Activated naive CD8-positive, alpha-beta T cell treated with anti-CD3 and anti-CD28 coated beads for 36 hours (primary cell): ENCODE measurements at places on chromosomes 11 and 22.

DNA sequence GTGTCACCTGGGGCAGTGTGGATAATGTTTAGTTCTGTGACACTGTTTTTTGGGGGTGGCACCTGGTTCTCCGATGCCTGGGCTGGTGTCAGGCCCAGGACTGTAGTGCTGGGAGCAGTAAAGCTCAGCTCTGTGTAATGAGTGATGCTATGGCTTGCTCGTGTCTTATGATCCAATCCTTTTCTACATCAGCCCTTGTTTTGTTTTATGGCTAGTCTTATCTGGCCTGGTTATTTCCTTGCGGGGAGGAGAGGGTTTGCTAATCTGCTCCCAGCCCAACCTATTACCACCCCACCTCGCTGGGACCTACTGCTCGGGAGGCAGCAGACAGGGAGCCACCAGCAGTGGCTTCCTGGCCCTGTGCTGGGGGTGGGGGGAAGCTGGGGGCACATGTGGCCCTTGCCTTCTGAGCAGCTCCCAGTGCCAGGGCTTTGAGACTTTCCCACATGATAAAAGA, 35.0 kb upstream of the TPBGL start:
- no peak for DNase-seq

DNA sequence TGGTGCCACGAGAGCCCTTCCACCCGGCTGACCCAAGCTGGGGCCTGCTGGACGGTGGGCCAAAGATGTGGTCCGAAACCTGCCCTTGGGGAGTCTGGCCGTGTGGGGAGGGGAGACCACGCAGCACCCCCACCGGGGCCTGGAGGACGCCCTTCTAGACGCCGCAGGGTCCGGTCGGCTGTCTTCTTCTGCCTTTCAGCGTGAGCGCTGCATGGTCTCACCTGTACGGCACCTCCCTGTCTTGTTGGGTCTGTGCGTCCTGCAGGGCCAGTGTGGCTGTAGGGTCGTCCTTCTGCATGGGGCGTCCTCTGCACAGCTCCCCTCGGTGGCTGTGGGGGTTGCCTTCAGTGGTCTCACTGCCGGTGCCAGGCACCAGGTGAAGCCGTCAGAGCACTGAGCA, 2.8 kb downstream of the BRSK2 start:
- no peak for DNase-seq

DNA sequence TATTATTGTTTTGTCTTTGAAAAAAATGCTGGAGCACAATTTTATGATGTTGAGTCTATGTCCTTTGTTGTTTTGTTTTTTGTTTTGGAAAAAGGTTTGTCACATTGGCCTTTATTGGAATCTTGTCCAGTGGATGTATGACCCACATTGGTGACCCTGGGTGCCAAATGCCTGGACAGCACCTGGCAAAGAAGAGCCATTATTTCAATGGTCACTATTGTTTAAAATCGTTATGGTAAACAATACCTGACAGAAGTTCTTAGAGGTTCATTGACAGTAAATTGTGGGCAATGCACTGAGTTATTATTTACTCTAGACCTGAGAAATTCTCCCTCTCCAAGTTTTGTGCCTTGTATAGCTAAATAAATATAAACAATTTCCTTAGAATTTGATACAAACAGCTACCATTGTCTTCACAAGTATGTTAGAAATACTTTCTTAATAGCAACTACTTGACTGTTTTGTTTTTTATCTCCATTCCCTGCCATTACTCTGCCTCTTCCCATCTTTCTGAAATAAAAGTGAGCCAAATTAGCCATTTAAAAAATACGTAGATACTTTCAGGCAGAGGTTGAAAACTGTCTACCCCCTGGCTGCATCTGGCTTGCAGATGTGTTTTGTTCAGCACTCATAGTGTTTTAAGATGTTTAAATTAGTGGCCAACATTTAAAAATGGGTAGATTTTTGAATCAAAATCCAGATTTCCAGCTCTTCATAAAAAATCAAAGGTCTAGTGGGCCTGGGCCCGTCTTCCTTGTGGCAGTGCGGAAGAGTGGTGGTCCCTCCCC, 39.9 kb downstream of the BMAL1 start:
- no peak for DNase-seq

- DNase-seq: no peak
Observed at GRCh38 chr11:33646629-33647028, 54.0 kb downstream of the C11orf91 start.
